ENCODE measurements at places on chromosomes 6 and 20.

GRCh38 chr20:57445298-57445697 lies 54.1 kb downstream of the RBM38 start:
- no peak for DNase-seq

GRCh38 chr20:54680872-54681619 lies 205.7 kb downstream of the DOK5 start:
- DNase-seq: no peak

DNA sequence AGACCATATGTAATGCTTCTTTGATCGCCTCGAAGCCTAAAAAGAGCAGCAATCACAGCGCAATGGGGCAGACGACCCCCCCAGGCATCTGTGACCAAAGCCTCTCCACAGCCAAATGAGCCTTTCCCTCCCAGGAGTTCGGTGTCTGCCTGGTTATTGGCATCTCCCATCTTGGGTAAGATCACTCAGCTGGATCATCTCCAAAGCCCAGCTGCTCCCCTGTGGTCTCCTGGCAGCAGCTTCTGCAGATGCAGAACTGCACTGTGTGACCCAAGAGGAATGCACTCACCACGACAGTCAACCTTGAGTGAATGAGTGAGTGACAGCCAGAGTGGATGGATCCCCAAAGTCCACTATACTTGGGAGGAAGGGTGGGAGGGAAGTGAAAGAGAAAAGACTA lies 44.8 kb upstream of the IYD start:
- DNase-seq: no peak

- DNase-seq: no peak
Observed at GRCh38 chr6:13249817-13250216, 78.5 kb downstream of the TBC1D7 start.

GRCh38 chr20:50389808-50390684 lies 120.1 kb upstream of the PTPN1 start:
- DNase-seq: no peak

- no peak for DNase-seq
Observed at GRCh38 chr20:10453241-10453640, 18.1 kb downstream of the SLX4IP start.

GRCh38 chr6:133240511-133241085 lies 559 bp upstream of the EYA4 start:
- DNase-seq: no peak

DNA sequence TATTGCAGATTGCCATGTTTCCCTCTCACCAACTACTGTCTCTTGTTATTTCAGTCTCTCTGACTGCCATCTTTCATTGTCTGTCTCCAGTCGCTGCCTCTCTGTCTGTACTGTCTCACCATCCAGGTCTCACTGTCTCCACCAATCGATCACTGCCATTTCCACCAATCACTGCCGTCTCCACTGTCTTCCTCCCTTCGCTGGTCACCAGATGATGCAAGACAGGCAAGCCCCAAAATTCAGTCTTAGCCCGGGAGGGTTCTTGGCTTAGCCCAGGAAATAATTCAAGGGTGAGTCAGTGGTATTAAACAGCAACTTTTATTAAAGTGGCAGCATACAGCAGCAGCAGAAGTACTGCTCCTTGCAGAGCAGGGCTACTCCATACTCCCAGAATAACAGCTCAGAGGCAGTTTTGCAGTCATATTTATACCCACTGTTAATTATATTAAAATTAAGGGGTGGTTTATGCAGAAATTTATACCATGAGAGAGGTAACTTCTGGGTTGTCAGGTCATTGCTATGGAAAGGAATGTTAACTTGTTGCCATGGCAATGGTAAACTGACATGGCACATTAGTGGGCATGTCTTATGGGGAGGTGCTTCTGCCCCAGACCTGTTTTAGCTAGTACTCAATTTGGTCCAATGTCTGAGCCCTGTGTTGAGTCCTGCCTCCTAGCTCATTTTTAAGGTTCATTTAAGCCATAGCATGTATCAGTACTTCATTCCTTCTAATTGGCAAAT lies 23.0 kb upstream of the ECHDC1 start:
- no peak for DNase-seq

DNA sequence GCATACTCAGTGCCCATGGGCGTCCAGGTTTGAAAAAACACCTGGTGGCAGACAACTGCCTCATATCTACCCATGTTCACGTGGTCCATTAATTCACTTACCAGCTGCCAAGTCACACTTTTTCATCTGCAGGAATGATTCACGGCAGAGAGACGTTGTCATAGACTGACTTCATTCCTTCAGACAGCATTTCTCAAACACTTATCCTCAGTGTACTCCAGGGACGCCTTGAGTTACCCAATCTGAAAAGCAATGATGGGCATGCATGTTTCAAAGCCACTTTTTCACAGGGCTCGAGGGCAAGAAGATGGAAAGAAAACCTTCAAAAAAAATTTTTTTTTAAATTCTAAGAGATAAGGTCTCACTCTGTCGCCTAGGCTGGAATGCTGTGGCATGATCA lies 6.0 kb downstream of the MMP24OS start:
- no peak for DNase-seq

GRCh38 chr6:153058909-153059308 lies 56.4 kb upstream of the MTRF1L start:
- DNase-seq: no peak

DNA sequence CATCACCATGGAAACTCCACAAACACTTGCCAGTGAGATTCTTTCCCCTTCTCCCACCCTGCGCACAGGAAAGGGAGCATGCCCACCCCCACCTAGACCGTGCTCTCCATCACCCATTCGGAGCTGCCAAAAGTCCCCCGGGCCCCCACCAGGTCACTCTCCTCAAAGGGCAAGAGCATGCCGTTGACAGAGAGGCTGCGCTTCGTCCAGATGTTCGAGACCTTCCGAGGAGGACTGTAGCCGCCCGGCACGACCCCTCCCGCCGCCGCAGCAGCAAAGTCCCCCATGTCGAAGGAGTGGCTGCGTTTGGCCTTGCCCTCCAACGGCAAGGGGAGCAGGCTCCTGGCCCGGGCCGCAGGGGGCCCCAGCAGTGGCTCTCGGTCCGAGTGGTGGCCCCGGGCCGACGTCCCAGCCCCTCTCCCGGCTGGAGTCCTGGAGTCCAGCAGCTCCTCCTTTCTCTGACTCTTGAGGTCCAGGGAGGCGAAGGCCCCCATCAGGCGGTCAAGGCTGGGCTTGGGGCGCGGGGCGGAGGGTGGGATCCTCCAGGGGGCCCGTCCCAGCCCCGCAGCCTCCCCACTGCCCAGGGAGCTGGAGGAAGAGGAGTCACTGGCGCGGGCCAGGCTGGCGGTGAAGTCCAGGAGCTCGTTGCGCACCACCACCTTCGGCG lies 195.2 kb downstream of the LRFN2 start:
- DNase-seq: no peak

GRCh38 chr6:31609519-31610406 lies 5.3 kb upstream of the AIF1 start:
- DNase-seq: no peak

- DNase-seq: no peak
Observed at GRCh38 chr6:139979021-139979725, 604.7 kb upstream of the CITED2 start.

GRCh38 chr20:61569825-61570224 lies 317.8 kb downstream of the CDH4 start:
- no peak for DNase-seq

DNA sequence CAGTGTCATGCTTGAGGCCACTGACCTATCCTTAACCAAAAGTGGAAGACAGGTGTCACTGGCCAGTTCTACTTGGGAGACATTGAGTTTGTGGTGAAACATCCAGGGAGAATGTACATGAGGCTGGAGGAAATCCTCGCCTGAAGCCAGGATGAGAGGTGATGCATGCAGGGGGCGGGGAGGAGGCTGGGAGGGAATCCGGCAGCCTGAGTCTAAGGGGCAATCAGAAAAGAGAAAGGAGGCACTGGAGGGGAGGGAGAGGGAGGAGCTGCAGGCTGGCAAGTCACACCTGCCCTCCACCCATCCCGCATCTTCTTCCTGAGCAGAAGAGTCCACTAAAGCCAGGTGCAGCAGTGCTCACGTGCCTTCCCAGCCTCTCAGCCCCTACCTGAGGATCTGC lies 14.9 kb upstream of the DDO start:
- no peak for DNase-seq

GRCh38 chr6:120198033-120198432 lies 848.5 kb upstream of the MAN1A1 start:
- DNase-seq: no peak

DNA sequence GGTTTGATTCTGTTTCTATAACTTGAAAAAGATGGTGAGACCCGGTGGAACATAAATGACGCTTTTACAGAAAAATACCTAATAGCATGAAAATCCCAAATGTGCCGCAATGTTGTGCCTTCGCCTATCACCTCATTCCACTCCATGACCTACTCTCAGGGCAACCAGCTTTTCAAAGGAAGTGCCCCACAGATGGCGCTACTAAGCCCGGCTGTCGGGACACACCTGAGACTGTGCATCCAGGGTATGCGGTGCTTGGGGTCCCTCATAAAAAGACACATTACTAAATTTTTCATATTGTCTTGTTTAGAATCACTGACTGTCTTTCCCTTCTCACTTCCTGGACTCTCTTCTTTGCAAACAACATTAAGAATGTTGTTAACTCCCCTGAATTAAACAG lies 145.5 kb upstream of the RPS6KA2 start:
- no peak for DNase-seq

- no peak for DNase-seq
Observed at GRCh38 chr6:147297663-147298316, 93.6 kb downstream of the STXBP5 start.

DNA sequence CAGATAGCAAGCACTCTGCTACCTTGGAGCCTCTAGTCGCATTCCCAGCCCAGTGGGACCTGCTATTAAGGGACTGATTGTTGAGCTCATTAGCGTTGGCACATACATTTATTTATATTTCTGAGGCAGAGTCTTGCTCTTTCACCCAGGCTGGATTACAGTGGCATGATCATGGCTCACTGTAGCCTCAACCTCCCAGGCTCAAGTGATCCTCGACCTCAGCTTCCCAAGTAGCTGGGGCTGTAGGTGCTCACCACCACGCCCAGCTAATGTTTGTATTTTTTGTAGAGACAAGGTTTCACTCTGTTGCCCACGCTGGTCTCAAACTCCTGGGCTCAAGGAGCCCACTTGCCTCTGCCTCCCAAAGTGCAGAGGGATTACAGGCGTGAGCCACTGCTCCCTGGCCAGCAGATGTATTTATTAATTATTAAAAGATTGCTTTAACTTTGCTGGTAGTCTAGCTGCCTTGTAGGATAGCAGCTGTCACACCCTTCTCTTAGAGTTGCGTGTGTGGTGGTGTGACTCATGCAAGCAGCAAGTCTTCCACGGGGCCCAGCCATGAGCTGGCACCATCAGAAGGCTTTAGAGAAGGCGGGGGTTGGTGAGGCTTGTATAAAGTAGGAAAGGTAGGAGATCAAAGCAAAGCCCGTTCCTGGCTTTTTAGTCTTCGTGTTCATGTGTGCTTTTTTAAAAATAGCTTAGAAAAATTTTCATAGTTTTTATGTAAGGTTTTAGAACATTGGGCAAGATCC lies 16.5 kb downstream of the ACTR5 start:
- DNase-seq: no peak

- DNase-seq: no peak
Observed at GRCh38 chr20:59573837-59574236, 30.5 kb upstream of the PHACTR3 start.

- no peak for DNase-seq
Observed at GRCh38 chr6:34189806-34190503, 44.1 kb upstream of the GRM4 start.

GRCh38 chr6:34529665-34530327 lies 26.3 kb downstream of the SPDEF start:
- DNase-seq: no peak

- no peak for DNase-seq
Observed at GRCh38 chr20:10924644-10925201, 250.9 kb upstream of the JAG1 start.

DNA sequence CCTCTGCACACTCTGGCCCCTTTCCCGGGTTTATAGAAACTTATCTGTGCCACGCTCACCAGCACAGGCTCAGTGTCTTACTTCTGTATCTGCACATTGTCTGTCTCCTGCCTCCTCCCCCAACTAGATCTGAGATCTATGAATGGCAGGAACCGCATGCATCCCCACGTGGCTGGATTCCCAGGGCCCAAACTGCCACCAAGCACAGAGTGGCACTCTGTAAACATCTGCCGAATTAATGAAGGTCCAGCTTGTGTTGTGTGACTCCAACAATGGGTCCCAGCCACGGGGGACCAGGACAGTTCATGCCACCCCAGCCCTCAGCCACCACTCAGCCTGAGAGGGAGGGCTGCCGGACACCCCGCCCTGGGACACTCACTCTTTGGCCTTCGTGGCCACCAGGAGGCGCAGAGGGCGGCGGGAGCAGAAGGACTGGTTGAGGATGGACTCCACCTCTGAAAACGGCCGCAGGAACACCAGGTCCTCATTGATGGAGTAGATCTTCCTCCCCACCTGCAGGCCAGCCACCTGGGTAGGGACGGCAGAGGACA lies 171.1 kb downstream of the PREX1 start:
- DNase-seq: no peak

DNA sequence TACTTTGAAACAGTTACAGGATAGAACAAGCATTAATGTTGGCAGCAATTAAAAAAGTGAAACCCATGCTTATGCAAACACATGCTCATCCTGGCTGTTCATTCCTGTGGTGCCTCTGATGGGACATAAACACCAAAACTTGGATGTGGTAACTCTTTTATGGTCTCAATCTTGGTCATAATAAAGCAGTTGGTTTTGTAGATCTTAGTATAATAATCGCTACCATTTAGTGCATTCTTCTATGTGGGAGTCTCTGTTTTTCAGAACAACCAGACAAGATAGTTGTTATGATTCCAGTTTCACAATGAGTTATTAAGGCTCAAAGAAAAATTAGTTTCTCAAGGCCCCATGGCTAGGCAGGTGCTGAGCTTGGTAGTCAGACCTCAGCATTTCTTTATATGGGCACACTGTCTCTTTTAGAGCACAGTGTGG lies 184.0 kb downstream of the UTRN start:
- no peak for DNase-seq

- DNase-seq: no peak
Observed at GRCh38 chr6:776528-776931, 83.6 kb upstream of the EXOC2 start.

GRCh38 chr6:31829633-31830283 lies 2.2 kb downstream of the HSPA1B start:
- no peak for DNase-seq

GRCh38 chr6:88725111-88725975 lies 238.1 kb downstream of the RNGTT start:
- DNase-seq: no peak

GRCh38 chr6:2684766-2685754 lies 65.7 kb downstream of the MYLK4 start:
- DNase-seq: no peak
